NCI-H1436 treated with DMSO at 0.1 percent for 48 hours (cell line): ENCODE measurements at places on chromosomes 7 and 10.

DNA sequence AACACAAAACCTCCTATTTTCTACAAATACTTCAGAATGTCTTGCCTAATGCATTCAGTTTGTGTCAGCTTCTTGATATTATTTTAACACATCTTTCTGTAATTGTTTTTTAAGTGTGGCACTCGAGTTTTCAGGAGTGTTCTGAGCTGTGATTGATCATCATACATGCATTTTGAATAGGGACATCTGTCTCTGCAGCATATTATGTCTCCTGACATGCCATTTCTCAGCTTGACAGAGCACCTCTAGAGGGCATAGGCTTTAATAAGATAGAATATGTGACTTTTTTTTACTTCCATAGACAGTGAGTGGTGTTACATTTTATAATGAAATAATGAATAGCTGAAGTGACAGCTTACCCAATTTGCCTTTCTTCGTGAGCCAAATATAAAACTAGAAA, 219.2 kb upstream of the HDAC9 start:
- no peak for DNase-seq

DNA sequence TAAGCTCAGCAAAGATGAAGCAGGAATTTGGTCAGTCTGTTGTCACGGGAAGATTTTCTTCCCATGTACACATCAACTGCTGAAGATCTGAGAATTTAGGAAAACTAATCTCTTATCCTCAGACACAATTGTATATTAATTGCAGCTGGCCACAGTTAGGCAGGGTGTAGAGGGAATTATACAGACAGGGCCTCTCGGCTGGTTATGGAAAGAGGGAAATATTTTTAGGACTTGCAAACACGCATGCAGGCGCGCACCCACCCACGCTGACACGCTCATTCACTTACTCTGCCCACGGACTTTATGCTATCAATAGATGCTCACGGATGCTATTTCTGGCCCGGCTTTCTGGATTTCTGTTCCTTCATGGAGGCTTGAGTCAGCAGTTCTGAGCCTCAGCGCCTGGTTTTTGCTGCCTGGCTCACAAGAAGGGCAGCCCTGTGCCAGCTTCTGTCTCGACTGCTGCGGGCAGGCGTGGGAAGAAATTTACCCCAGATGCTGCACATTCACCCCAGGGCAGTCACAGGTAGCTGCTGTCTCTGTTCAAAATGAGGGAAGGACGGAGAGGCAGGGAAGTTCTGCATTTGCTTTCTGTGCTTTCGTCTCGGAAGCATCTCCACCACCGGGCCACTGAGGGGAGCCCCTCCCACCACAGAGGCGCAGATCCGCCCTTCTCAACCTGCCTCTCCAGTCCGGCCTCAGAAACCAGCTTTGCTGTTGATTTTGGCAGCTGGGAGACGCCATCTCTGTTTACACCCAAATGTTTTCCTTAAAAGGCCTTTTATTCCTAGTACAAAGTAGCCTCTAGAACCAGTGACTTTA, 116.3 kb upstream of the BTBD16 start:
- no peak for DNase-seq

DNA sequence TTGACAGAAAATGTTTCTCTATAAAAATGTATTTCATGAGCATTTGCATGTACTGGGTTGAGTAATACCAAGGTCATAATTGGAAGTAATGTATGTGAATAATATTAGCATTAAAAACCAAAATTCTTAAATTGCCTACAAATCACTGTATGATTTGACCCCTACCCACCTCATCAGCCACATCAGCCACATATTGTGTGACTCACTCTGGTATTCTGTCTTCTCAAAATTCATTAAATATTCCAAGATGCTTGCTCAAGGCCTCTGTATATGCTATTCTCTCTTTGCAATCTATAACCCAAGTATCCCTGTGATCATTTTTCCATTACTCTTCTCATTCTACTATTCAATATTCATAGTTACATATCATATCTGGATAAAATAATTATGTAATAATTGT, 21.4 kb downstream of the POT1 start:
- no peak for DNase-seq

GRCh38 chr7:96614154-96614867, 95.3 kb downstream of the SEM1 start:
- no peak for DNase-seq

DNA sequence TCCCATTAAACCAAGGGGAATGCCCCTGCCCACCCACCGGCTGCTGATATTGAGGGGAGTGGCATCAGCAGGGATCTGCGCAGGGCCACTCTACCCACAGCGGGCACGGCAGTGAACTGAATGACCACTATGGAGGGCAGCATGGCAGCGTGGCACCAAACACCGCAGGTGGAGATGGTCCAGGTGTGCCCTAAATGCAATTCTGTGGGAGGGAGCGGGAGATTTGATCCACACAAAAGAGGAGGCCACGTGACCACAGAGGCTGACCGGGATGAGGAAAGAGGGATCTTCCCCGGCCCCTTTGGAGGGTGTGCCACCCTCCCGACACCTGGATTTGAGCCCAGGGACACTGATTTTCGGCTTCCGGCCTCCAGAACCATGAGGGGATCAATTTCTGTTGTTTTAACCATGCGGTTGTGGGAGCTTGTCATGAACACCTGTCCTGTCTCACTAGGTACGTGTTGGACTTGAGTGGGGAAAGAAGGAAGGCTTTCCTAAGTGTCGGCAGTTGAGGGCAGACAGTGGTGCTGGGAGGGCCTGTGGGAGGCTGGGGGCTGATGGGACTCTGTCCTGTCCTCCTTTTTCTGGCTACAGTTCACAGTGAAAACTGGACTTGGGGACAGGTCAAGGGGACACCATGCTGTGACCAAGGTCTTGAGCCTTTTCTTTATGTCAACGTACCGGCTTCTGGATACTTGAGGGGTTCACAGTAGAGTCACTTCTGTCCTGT, 66.1 kb downstream of the CFAP46 start:
- no peak for DNase-seq

DNA sequence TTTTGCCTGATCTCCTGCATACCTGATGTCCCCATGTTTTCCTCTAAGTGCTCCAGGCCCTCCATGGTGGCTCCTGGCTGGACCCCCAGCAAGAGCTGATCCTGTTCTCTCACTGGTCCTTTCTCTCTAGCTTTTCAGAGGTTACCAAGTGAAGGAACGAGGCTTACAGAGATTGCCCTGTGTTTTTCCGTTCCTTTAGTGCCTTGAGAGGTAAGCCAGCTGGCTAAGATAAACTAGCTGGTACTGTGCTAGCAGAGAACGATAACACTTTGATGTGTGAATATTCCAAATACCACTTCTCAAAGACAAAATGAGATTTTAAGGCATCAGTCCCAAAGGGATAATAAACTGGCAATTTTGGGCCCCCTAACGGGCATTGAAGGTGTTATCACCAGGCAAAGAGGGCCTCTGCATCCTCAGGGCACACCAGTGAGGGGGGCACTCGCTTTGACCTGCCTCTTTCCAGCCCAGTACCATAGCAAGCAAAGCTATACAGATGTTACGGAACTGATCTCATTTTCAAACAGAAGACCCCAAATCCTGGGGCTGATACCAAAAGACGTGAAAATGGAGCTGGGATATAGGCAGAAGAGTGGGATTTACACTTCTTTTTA, 8.4 kb upstream of the CCNY start:
- DNase-seq: no peak

- no peak for DNase-seq
These were observed 558.2 kb upstream of the PFKP start for GRCh38 chr10:2509081-2509531.

DNA sequence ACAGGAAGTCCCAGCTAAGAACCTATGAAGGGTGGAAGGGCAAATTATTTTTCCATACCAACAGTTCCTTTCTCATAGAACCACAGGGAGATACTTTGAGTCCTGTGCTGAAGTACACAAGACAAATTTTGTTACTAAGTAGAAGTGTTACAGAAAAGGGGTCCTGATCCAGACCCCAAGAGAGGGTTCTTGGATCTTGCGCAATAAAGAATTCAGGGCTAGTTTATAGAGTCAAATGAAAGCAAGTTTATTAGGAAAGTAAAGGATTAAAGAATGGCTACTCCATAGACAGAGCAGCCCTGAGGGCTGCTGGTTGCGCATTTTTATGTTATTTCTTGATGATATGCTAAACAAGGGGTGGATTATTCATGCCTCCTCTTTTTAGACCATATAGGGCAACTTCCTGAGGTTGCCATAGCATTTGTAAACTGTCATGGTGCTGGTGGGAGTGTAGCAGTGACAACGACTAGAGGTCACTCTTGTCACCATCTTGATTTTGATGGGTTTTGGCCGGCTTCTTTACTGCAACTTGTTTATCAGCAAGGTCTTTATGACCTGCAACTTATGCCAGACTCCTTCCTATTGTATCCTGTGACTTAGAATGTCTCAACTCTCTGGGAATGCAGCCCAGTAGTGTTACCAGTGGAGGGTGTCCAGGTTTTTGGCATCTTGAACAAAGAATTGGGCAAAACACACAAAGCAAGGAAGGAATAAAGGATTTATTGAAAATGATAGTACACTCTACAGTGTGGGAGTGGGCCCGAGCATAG, 409.4 kb downstream of the SH2D4B start:
- DNase-seq: no peak

GRCh38 chr10:77984986-77985385, 44.3 kb downstream of the POLR3A start:
- no peak for DNase-seq

- DNase-seq: no peak
These were observed 87.0 kb downstream of the IPMK start for GRCh38 chr10:58180666-58181065.

GRCh38 chr10:88088441-88089340, 225.3 kb downstream of the PTEN start:
- no peak for DNase-seq

DNA sequence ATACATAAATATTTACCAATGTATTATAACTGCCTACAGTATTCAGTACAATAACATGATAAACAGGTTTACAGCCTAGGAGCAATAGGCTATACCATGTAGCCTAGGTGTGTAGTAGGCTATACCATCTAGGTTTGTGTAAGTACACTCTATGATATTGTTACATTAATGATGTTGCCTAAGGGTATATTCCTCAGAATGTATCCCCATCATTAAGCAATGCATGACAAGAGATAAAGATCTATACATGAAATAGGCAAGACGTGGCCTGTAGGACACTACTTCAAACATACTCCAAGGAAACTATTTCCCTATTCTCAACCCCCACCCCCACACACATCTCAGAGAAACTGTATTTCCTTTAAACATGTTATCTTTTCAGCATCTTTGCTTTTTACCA, 15.3 kb upstream of the ADAM22 start:
- DNase-seq: no peak

DNA sequence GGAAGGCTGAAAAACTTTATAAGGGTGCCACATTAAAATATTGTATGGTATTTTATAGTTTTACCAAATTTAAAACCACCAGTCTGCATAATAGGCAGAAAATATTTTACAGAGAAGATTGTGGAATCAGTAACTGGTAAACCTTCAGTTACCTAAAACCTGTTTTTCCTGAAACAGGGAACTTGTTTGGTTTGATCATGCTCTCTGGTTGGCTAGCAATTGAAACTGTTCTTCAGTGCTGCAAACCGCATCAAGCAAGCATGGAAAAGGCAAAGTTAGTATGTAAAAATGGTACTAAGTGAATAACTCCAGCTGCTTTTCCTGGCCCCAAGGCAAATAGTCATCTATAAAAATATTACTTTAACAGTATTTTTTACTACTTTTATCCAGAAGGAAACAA, 316.9 kb upstream of the LRRN3 start:
- DNase-seq: no peak

GRCh38 chr7:23787272-23787671, 77.3 kb downstream of the STK31 start:
- no peak for DNase-seq

DNA sequence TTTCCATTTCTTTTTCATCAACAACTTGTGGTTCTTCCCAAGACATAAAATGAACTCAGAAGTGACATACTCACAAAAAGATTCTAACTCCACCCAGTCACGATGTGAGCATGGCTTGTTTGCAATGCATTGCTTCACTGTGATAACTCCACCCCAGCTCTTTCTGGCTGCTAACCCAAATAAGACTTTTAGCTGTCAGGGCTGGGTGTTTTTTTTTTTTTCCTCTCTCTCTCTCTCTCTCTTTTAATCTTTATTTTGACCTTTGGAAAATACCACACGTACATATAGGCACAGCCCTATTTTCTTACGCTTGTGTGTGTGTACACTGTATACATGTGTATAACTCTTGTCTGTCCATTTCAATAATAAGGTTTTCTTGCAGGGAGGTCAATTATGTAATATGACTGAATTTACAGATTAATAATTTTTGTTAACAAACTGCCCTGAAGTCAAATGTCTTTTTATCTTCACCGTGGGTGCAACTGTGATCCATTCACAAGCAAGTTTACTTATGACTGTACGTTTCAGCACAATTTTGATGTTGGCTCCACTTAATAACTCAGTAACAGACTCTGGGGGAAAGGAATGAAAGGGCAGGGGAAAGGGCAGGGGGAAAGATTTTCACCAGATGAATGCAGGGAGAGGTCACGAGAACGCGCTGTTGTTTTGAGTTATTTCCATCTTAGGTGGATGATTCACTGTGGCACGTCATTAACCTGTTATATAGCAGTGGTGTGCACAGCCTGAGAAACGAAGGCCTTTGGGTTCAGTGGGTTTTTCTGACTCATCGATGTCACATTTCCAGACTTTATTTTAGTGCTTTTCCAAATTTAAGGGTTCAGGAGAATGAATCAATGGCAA, 49.1 kb downstream of the APBB1IP start:
- no peak for DNase-seq

GRCh38 chr10:7937315-7937945, 117.1 kb upstream of the GATA3 start:
- DNase-seq: no peak

GRCh38 chr7:151859111-151859947, 17.6 kb downstream of the PRKAG2 start:
- no peak for DNase-seq

- DNase-seq: no peak
These were observed 502.2 kb upstream of the PHF14 start for GRCh38 chr7:10471280-10472058.

DNA sequence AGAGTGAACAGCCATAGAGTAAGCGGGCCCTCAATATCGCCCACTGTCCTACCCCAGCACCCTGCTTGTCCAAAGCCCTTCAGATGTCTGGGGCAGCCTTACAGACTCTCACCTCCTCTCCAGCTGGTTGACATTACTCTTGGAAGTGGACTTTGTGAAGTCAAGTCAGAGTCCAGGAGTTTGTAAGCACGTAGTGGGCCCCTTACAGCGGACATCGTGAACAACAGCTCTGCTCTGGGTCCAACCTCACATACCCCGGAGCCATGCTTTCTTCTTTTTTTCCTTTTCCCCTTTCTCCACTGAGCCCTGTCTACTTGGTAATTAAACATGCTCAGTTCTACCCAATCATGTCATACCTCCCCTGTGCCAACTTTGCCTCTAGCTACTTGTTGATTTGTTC, 17.5 kb downstream of the HNRNPF start:
- no peak for DNase-seq
